Ovary (tissue), 10 donors: ENCODE measurements at places on chromosomes 2 and 18.

DNA sequence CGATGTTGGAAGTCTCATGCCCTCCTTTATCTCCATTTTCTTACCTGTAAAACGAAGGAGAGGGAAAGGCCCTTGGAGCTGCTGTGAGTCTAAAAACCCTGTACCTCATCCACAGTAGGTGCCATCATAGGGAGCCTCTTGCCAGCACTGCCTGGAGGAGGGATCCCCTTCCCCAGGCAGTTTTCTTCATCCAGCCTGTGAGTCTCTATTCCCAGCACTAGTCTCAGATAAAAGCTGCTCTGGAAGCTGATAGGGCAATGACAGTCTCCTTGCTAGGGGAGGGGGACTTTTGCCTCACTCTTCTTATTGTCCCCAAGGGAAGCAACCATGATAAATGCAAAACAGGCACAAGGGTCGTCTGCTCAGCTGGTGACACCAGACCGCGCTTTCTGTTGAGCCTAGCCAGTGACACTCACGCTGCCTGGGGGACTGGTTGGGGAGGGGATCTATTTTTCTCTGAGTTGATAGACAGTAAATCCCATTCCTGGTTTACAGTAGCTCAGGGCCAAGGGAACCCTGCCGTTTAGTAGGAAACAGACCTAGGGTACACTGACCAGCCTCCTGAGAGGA lies 139.5 kb upstream of the NABP1 start:
- no peak for DNase-seq

GRCh38 chr2:208375491-208376068 lies 31.0 kb upstream of the PTH2R start:
- DNase-seq = no peak

GRCh38 chr18:23071285-23071684 lies 64.0 kb upstream of the CABLES1 start:
- no peak for DNase-seq

GRCh38 chr2:189582809-189583192 lies 2.2 kb upstream of the SLC40A1 start:
- no peak for DNase-seq

GRCh38 chr2:120561379-120562035 lies 174.2 kb upstream of the GLI2 start:
- no peak for DNase-seq

GRCh38 chr2:195498176-195498575 lies 158.8 kb upstream of the SLC39A10 start:
- DNase-seq = no peak

DNA sequence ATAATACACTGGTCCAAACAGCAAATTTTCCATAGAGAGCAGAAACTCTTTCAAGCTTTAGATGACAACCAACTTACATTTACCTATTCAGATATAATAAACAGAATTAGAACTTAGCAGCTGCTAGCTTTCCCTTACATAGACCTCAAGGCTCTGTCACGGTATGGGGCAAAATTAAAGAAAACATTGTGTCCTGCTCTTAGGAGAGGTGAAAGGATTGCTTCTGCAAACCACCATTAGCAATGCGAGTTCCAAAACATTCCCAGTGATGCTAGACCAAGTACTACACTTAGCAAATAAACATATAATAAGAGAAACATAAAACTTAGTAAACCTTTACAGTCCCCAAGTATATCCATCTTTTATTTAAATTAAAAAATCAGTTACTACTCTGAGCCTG lies 183.3 kb downstream of the CAMKMT start:
- no peak for DNase-seq

DNA sequence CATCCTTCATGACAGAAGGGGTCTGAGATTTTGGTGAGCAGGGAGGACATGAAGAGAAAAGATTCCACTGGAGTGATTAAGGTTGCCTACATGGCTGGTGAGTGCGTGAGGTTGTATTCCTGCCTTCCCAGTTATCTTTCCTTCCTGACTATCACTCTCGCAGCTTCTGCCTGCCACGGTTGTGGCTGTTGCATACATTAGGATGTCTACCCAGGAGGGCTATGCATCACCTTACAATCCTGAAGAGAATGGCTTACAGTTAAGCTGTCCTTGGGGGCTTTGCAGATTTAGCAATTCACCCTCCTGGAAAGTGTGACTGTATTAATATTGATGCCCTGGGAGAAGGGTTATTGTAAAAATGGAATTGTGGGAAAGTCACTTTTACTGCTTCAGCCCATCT lies 571.0 kb downstream of the TSN start:
- DNase-seq = no peak

GRCh38 chr2:237192881-237193280 lies 107.2 kb downstream of the COPS8 start:
- DNase-seq = no peak

- DNase-seq = no peak
Measured at GRCh38 chr2:150432312-150432625, 55.2 kb downstream of the RND3 start.

- no peak for DNase-seq
Measured at GRCh38 chr2:218029366-218030360, 26.9 kb upstream of the TNS1 start.

DNA sequence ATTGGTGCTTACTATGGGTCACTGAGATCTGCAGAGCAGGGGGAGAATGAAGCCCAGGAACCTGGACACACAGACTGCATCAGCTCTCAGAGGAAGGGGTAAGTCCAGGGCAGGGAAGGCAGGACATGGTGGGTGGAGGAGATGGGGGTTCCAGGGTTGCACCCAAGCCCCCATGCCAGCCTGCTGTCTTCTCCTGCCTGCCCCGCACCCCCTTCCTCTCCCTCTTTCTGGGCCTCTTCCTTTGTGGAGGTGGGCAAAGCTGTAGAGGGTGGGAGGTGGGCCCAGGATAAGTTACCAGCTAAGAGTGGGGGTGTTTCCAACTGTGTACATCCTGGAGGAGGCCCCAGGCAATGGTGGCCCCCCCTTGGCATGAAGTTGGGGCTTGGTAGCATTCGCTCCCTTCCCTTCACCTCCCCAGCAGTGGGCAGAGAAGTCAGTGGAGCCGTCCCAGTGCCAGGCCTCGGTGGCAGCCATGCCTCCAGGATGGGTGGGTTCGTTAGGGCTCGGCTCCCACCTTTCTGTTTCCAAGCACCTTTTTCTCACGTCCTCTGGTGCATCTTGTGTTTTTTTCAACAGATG lies 132.2 kb downstream of the CLIP4 start:
- no peak for DNase-seq
